Epithelial cell of prostate (primary cell): ENCODE measurements at places on chromosomes 12 and 14.

- peak; percentile 99 for DNase-seq
Observed at GRCh38 chr12:113241191-113242025, 20.1 kb downstream of the TPCN1 start.

DNA sequence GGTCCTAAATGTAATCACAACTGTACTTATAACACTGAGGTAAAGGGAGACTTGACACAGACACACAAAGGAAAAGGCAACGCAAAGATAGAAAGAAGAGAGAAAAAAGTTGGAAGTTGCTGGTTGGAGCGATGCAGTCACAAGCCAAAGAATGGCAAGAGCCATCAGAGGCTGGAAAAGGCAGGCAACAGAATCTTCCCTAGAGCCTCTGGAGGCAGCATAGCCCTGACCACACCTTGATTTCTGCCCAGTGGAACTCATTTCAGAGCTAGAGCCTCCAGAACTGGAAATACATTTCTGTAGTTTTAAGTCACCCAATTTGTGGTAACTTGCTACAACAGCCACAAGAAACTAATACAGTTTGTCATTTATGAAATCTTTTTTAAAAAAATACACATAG, 89.2 kb downstream of the PUS7L start:
- no peak for DNase-seq

DNA sequence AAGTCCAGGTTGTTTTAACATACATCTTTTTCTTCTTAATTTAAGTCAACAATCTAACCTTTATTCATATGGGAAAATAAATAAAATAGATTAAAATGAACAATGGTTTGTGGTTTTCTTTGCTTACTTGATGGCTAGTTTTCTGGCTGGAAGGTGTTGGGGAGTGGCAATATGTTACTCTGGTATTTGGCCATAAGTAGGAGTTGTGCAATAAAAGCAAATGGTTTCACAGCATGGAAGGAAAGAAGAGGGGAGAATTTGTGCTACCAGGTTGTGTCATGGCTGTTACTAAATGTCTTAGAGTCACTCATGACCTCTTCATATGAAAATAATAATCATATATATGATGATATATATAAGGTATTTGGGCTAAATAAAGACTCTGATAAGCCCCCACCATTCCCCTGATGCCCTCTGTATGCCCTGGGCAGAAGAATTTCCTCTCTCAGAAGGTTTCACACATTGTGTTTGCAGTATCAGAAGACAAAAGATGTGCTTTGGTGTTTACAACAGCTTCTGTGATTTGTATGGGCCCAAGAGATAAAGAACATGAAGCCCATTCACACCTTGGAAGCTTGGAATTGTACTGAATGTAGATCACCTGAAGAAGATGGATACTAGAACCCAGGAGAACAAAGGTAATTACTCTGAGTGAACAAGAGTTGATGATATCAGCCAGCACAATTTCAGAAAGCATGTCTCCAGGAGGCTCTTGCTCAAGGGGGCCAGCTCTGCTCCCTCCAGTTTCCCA, 160.9 kb downstream of the ALG10B start:
- no peak for DNase-seq

DNA sequence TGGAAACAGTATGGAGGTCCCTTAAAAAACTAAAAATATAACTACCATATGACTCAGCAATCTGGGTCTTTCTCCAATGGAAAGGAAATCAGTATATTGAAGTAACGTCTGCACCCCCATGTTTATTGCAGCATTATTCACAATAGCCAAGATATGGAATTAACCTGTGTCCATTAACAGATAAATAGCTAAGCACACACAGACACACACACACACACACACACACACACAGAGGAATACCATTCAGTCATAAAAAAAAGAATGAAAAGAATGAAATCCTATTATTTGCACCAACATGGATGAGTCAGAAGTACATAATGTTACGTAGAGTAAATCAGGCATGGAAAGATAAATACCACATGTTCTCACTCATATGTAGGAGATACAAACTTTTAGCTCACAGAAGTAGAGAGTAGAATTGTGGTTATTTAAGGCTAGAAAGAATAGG, 4.7 kb downstream of the KLRK1 start:
- peak; percentile 74 for DNase-seq

DNA sequence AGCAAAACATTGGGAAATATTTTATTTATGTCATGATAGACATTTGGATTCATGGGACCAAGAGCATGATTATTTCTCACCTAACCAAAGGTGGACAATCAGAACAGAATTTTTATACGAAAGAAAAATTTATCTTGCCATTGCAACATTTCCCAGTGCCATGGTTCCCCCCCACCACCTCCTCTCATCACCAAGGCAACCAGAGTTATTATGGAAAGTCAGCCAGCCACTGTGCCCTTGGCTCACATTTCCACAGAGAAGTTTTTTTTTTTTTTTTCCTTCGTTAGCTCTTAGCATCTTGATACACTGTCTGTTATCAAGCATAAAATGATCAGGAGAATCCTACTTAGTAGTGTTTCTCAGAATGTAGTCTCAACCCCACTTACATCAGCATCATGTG, 176.4 kb upstream of the TMTC1 start:
- no peak for DNase-seq

DNA sequence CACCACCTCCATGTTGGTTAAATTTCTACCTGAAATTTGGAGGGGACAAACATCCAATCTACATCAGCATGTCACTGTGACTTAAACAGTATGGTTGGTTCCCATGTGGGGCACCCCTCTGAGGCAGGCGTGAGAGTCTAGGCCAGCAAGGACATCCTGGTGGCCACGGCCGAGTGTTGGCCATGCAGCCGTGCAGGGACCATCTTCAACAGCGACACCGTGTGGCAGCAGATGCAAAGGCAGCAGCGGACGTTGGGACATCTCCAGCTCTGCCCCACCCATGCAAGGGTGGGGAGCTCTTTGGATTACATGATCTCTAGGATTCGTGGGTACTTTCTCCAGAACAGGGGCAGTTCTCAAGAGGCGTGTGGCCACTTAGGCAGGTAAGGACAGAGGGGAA, 49.8 kb downstream of the NOC4L start:
- DNase-seq, result no peak
